Adrenal gland (tissue), 19 donors: ENCODE measurements at places on chromosomes 5 and 9. TPM values are rescaled to one million over a fixed set of nuclear protein-coding genes. Genes with fewer than 3 reads are reported as not detected.
A peak's percentile ranks its signal among the peaks of the same experiment; 100 is the strongest.

GRCh38 chr9:83060556-83060955 lies 2.4 kb downstream of the RASEF start:
- DNase-seq = no peak
- no peak overlapping the region for H3K27ac ChIP-seq
- H3K36me3 ChIP-seq = no peaks in the 10 kb centered on the region
- H3K4me3 ChIP-seq = no peak overlapping the region
- no peaks in the 10 kb centered on the region for H3K4me1 ChIP-seq
- H3K27me3 ChIP-seq = peaks cover 32% of the 10 kb centered on the region

- no peaks in the 10 kb centered on the region for H3K36me3 ChIP-seq
- H3K4me3 ChIP-seq = no peak overlapping the region
- peaks cover 6% of the 10 kb centered on the region for H3K4me1 ChIP-seq
- no peak for DNase-seq
- peak overlapping the region; percentile 1 for H3K27ac ChIP-seq
Observed at GRCh38 chr9:37988602-37989001, 80.4 kb downstream of the SHB start.

SH3RF2 gene
- 0.83 TPM for total RNA-seq

- peak; percentile 43 for DNase-seq
- no peaks in the 10 kb centered on the region for H3K27me3 ChIP-seq
- H3K4me3 ChIP-seq = no peak overlapping the region
- no peaks in the 10 kb centered on the region for H3K36me3 ChIP-seq
Observed at GRCh38 chr5:170293273-170293672, 4.3 kb downstream of the LCP2 start.

DNA sequence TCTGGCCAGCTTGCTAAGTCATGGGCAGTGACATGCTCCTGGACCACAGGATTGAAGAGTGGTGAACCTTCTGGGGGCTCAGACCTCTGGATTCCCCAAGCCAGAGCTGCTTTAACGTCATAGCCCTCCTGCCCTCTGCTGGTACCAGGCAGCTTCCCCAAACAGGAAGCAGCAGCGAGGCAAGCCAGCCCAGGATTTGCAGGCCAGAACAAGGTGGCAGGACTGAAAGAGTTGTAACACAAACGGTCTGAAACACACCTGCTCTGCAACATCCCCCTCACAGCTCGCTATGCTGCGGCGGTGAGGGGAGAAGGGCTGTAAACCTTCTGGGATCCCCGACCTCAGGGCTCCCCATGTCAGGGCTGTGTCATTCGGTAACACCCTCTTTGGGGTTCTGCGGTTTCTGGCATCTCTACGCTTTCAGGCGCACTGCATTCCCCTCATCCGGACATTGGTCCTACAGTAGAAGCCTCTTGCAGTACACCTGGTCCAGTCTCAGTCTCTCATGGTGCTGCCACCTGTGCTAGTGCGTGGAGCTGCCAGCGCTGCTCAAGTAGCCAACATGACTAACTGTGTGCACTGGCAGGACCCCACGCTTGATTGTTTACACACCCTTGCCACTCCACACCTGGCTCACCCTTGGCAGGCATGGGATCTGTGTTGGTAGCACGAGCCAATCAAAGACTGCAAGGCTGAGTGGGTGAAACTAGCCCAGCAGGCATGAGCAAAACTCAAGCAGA lies 893.3 kb downstream of the PTPRD start:
- no peak overlapping the region for H3K4me3 ChIP-seq
- DNase-seq = no peak
- H3K4me1 ChIP-seq = no peaks in the 10 kb centered on the region
- H3K27me3 ChIP-seq = no peaks in the 10 kb centered on the region

- H3K36me3 ChIP-seq = no peaks in the 10 kb centered on the region
- no peak overlapping the region for H3K27ac ChIP-seq
- H3K4me1 ChIP-seq = peaks cover 8% of the 10 kb centered on the region
Observed at GRCh38 chr9:4084435-4084818, 215.4 kb downstream of the GLIS3 start.

- DNase-seq = no peak
- no peaks in the 10 kb centered on the region for H3K27me3 ChIP-seq
- H3K36me3 ChIP-seq = no peaks in the 10 kb centered on the region
- H3K4me1 ChIP-seq = no peaks in the 10 kb centered on the region
- H3K4me3 ChIP-seq = no peak overlapping the region
Observed at GRCh38 chr9:69250681-69251080, 74.3 kb upstream of the ENTREP1 start.

OLFM1 gene
- total RNA-seq = 10.8 TPM

MARCHF3 gene
- 30.0 TPM for total RNA-seq

ACTBL2 gene
- not detected for total RNA-seq

GRCh38 chr5:51201024-51201423 lies 182.2 kb upstream of the ISL1 start:
- H3K27me3 ChIP-seq = no peaks in the 10 kb centered on the region
- no peaks in the 10 kb centered on the region for H3K4me1 ChIP-seq
- no peak overlapping the region for H3K27ac ChIP-seq
- no peak for DNase-seq

DNA sequence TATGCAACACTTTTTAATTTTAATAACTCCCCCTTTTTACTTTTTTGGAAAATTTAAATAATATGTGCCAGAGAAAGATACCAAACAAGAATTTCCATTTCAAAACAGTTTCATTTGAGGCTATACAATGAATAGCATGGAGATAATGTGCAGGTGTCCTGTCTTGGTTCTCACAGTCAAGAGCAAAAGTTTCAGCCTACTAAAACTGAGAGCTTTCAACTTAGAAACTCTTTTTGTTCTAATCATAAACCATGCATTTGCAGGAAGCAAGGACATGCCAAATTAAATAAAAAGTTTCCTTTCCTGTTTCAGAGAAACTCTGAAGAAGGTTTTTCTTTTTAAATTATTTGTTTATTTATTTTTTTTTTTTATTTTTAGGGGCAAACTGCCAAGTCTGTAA lies 1165.6 kb upstream of the SEMA6A start:
- DNase-seq = no peak
- no peak overlapping the region for H3K4me3 ChIP-seq
- H3K4me1 ChIP-seq = no peaks in the 10 kb centered on the region
- no peaks in the 10 kb centered on the region for H3K27me3 ChIP-seq
- H3K27ac ChIP-seq = no peak overlapping the region
- no peaks in the 10 kb centered on the region for H3K36me3 ChIP-seq

OBP2B gene
- not detected for total RNA-seq

DNA sequence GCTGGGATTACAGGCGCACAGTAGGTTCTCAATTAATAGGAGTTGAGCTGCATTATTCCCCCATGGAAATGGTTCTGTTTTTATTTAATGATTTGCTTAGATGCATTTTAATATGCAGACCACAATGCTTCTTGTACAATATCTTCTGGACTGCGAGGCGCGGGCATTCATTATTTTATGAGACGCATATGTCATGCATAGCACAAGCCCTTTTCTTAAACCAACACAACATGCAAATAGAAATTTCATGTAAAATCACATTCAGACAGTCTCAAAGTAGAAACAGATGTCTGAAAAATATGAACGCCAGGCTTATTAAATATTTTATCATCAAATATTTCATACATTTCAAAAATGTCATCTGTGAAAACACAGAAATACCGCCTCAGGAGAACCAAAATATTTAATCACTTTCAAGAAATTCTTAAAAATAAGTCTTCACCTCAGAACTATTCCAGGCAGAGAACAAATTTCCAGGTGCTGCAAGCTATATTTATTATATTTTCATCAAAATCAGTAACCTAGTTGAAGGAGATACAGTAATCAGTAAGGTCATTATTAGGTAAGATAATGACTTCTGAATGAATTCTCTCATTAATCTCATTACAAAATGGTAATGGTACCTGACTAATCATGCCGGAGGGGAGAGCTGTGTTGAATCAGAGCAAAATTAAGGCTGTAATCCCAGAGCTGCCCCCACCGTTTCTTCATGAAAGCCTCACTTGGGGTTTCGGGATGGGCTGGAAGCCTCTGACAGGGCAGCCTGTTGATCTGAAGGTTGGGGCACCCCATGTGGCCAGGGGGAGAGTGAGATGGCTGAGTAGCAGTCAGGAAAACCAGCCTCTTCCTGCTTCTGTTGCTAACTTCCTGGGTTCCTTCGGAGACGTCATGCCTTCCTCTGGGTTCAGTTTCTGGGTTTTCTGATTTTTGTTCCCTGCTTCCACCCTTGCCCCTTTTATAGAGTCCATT lies 133.9 kb upstream of the ZNF618 start:
- H3K4me3 ChIP-seq = no peak overlapping the region
- no peaks in the 10 kb centered on the region for H3K4me1 ChIP-seq
- H3K27ac ChIP-seq = no peak overlapping the region
- no peaks in the 10 kb centered on the region for H3K27me3 ChIP-seq
- DNase-seq = no peak

AQP3 gene
- total RNA-seq = 4.5 TPM

WWC1 gene
- total RNA-seq = 1.2 TPM

DNA sequence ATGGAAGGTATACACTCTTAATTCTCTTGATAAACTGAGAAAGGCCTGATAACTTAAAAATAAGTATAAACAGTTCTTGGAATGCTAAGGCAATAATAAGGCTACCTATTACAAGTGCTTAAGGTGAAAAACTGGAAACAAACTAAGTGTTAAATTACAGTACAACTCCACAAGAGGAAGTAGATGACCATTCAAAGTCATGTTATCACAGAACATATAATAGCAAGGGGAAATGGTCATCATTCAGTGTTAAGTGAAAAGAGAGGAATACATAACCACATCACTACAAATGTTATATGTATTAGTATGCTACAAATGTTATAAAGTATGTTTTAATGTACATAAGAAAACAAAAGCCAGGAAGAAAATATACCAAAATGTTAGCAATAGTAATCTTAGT lies 135.9 kb downstream of the CCDC192 start:
- H3K27ac ChIP-seq = no peak overlapping the region
- no peaks in the 10 kb centered on the region for H3K4me1 ChIP-seq
- no peaks in the 10 kb centered on the region for H3K36me3 ChIP-seq
- DNase-seq = no peak

AGXT2 gene
- not detected for total RNA-seq

GRCh38 chr5:157479166-157479565 lies 19.2 kb downstream of the NIPAL4 start:
- no peak for DNase-seq
- no peak overlapping the region for H3K27ac ChIP-seq
- H3K27me3 ChIP-seq = no peaks in the 10 kb centered on the region

DNA sequence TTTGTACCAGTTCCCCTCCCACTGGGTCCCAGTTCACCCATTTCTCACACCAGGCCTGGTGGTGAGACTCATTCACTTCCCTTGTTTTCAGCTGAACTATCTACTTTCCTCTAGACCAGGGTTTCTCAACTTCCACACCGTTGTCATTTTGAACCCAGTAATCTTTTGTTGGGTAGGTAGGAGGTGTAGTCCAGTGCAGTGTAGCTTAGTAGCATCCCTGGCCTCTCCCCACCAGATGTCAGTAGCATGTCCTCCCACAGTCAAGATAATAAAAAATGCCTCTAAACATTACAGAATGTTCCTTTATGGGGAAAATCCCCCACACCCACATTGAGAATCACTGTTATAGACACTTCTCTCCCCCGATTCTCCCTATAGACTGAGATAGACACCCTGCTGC lies 299.1 kb downstream of the EPB41L4A start:
- no peaks in the 10 kb centered on the region for H3K36me3 ChIP-seq
- no peaks in the 10 kb centered on the region for H3K4me1 ChIP-seq
- no peak overlapping the region for H3K27ac ChIP-seq
- H3K4me3 ChIP-seq = no peak overlapping the region
- DNase-seq = no peak
- no peaks in the 10 kb centered on the region for H3K27me3 ChIP-seq

- no peaks in the 10 kb centered on the region for H3K36me3 ChIP-seq
- DNase-seq = no peak
- H3K27me3 ChIP-seq = no peaks in the 10 kb centered on the region
- no peaks in the 10 kb centered on the region for H3K4me1 ChIP-seq
- H3K27ac ChIP-seq = no peak overlapping the region
- H3K4me3 ChIP-seq = no peak overlapping the region
Observed at GRCh38 chr5:75243100-75243499, 6.4 kb upstream of the ANKRD31 start.

- no peak overlapping the region for H3K4me3 ChIP-seq
- DNase-seq = no peak
- no peaks in the 10 kb centered on the region for H3K36me3 ChIP-seq
- no peak overlapping the region for H3K27ac ChIP-seq
Observed at GRCh38 chr9:13412331-13412730, 132.8 kb upstream of the MPDZ start.

DNA sequence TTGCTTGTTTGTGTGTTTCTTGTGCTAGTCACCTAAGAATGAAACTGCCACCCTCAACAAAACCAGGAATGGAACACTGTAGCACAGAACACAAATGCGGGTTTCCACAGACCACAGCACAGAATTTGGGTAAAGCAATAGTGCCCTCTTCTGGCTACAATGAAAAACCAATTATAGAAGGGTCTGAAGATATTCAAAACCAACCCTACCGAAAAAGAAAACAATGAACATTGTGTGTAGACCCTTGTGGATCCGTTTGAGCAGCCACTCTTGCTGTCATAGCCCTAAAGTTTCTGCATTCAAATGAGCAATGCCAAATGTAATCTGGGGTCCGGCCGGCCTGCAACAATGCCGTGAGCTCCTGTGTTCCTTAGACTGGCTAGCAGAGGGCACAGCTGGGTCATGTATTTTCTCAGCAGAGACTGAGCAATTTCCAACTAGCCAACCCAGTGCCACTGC lies 8.3 kb upstream of the ENC1 start:
- H3K27ac ChIP-seq = no peak overlapping the region
- DNase-seq = peak; percentile 26
- no peaks in the 10 kb centered on the region for H3K4me1 ChIP-seq

- no peak overlapping the region for H3K4me3 ChIP-seq
- no peaks in the 10 kb centered on the region for H3K4me1 ChIP-seq
- no peak for DNase-seq
- H3K36me3 ChIP-seq = no peaks in the 10 kb centered on the region
Observed at GRCh38 chr5:170330568-170331054, 33.0 kb upstream of the LCP2 start.

- no peaks in the 10 kb centered on the region for H3K27me3 ChIP-seq
- H3K4me3 ChIP-seq = no peak overlapping the region
- H3K4me1 ChIP-seq = no peaks in the 10 kb centered on the region
- H3K36me3 ChIP-seq = no peaks in the 10 kb centered on the region
- no peak for DNase-seq
Observed at GRCh38 chr9:75239176-75239575, 150.9 kb downstream of the OSTF1 start.

DNA sequence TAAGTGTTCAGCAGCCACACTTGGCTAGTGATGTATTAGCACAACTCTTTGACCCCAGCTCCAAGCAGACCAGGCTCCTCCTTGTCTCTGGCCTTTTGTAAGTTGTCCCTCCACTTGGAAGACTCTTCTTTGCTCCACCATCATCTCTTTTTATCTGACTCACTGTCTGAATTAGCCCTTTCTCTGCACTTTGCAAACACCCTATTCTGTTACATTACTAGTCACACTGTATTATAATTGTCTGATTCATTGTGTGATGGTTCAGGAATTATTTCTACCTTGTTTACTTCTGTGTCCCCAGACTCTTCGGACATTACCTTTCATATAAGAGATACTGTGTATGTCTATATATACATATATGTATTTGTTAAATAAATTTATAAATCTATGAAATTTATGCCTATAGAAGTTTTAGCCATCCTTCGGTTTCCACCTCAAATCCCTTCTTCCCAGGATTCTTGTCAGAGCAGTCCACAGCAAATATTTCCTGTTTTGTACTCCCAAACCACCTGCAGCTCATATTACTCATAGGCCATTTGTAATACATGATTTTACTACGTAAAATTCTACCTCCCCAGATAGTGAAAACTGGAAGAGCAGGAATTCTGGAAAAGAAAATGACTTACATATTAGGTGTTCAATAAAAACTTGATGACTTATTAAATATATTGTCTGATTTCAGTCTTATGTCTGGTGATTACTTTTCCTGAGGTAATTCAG lies 69.0 kb downstream of the MTAP start:
- no peak overlapping the region for H3K27ac ChIP-seq
- no peaks in the 10 kb centered on the region for H3K4me1 ChIP-seq
- no peak overlapping the region for H3K4me3 ChIP-seq
- no peaks in the 10 kb centered on the region for H3K36me3 ChIP-seq
